ENCODE measurements at places on chromosomes 16 and 17.
A peak's percentile ranks its signal among the peaks of the same experiment; 100 is the strongest.

DNA sequence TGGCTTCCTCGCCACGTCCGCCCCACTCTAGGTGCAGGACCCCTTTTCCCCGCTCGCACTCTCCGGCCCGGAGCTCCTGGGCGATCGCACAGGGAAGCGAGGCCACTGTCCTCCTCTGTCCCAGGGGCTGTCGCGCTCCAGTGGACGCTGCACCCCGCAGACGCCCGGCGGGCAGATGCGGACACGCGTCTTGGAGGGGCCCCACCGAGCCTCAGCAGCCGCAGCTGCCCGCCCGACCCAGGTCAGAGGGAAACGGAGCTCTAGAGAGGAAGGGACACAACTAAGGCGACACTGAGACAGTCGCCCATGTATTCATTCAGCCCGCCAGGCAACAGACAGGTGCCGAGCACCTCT is 726 bp upstream of the SLC13A5 start:
- no peak for DNase-seq

DNA sequence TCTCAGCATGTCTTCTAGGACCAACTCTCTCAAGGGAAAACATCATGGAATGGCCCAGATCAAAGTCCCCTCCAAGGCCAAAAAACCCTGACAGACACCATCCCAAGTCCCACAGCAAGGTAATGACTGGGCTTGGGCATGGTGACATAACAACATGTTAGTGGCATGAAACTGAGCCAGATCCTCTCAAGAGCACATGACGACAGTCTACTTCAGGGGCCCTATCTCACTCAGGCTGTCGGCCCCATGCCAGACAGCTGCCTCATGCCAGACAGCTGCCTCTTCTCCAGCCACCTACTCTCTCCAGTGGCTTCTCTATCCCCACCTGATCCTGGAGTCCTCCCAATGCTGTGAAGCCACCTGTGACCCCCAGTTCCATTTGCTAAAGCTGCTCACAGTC is 18.4 kb downstream of the HSD11B2 start:
- no peak for DNase-seq

DNA sequence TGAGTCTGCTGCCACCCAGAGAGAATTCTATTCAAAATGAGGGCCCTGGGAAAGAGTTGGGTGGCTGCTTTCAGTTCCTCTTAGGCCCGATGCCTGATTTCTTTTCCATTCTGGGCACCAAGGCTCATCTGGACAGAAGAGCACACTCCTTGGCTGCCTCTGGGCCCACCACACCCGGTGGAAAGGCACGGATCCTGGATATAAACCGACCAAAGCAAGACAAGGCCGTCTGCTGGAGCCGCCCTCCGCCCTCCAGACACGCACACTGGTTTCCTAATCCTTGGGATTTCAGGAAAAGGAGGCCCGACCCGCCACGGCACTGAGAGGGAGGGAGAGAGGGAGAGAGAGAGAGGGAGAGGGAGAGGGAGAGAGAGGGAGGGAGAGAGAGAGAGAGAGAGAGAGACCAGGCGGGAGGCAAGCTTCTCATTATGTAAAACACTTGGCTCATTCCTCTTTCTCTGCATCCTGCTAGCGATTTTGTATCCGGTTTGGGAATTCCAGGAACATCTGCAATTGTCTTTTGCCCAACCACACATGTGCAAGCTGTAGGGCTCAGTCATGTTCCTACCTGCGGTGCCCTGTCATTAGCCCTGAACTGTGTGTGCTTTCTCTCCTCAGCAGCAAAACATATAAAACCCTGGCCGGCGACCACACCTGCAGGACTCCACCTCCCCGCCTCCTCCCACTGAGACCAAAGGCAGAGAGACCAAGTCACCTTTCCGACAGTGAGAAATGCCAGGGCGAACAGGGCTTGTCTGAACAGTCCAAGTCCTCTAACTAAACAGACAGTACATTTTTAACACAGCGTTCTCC is 347.2 kb downstream of the SOX9 start:
- DNase-seq = no peak

DNA sequence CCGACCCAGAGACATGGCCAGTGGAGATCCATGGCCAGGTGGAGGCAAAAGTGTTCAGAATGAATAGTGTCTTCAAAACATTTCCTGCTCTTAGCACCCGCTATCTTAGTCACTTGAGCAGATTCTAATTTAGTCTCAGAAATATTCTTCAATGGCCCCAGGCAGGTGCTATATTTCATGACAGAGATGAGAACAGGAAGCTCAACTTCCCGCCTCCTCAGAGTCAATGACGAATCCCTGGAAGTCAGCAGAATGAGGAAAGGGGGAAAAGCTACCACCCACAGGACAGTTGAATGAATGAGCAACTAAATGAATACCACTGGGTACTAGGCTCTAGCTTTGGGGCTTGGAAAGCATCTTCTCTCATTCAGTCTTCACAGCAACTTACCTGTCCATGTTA is 147.2 kb downstream of the ASIC2 start:
- DNase-seq = no peak

- DNase-seq = no peak
These were observed 55.5 kb upstream of the DLX4 start for GRCh38 chr17:49913226-49914095.

DNA sequence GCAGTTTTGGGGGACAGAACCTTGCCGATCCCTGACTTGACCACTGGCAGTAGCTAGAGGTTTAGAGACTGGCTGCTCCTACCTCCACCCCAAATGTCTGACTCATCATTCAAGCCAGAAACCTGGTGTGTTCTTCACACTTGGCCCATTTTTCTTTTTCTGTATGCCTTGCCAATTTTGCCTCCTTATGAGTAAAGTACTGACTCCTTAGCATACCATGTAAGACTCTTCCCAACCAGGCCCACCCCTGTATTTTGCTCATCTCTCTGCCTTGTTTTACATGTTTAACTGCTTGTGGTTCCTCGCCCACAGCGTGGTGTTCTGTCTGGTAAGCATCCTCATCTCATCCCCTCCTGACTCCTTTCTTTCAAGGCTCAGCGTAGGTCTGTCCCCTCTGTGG is 37.9 kb downstream of the NUP88 start:
- DNase-seq = no peak

GRCh38 chr16:24755201-24755874 is 25.9 kb downstream of the TNRC6A start:
- DNase-seq = no peak

- no peak for DNase-seq
These were observed 11.1 kb upstream of the ABR start for GRCh38 chr17:1190751-1191331.

- no peak for DNase-seq
These were observed 86.8 kb downstream of the CES1 start for GRCh38 chr16:55746081-55746480.

DNA sequence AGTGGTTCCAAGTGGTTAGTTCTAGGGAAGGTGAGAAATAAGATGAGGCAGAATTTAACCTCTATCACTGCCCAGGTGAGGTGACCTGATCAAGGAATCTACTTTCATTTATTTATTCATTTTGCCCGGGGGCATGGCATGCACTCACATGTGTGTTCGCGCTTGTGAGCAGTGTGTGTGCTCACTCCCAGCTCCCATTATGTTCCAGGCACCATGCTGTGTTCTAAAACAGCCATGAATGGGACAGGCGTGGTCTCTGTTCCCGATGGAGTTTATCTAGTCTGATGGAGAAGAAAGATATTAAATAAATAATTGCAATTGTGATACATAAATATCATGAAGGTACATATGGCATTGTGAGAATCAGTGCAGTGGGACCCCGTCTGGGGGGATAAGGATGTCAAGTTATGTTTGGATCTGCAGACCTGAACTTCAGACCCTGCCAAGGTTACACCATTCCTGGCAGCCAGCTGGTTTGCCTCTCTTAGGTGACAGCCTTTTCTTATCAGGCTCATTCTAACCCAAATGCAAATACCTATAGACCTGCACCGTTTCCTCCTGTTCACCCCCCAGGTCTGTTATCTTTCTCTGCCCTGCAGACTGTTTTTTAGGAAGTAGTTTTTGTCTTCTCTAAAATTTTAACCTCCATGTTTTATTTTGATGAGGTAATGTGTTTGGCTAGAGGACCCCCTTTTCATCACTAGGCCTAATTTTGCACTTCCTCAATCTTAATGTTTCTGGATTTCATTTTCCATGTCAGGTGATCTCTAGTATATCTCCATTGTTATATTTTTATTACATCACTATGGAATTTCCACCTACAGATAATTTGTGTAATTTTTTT is 11.8 kb downstream of the CYB5B start:
- DNase-seq = no peak

DNA sequence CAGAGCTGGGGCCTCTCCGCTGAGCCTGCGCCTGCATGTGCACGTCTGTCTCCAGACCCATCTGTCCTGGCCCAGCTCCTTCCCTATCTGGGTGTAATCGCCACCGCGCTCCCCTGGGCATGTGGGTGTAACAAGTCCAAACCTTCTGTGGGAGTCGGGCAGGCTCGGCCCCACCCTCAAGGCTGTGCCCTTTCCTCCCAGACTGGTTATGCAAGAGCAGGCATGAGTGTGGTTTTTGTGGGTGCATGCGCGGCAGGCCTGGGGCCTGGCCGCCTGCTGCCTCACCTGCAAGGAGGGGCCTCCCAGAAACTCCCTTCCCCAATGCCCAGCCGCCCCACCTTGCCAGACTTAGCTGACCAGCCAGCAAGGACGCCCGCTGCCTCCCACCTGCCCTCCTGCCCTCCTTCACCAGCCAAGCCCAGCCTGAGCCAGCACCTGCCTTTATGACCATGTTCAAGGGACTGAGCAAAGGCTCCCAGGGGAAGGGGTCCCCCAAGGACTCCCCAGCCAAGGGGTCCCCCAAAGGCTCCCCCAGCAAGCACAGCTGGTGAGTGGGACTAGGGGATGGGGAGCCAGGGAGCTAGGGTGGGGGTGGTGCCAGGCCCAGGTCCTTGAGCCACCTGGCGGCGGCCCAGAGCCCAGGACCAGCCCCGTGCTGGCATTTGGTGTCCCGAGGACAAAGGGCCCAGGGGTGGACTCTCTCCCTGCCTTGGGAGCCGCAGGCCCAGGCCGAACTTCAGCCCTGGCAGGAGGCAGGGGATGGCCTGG is at the start of gene EVPLL:
EVPLL (plus strand) TSS at position 342 of the 768 bp plus-strand sequence. CDS start 3,160 bp downstream, outside the sequence.
- no peak for DNase-seq

DNA sequence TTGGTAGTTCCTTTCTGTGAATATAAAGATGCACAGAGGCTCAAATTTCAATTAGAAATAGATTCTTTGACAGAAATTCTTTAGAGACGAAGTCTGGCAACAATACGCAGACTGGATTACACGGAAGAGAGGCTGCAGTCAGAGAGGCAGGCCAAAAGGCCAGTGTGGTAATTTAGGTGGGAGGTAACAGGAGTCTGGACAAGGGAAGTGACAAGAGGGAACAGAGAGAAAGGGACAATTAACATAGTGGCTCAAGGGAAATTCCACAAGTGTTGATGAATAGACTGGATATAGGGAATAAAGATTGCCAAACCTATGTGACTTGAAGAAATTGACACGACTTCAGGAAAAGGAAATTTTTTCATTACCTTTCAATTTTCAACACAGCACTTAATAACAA is 54.6 kb downstream of the STX8 start:
- DNase-seq = no peak

DNA sequence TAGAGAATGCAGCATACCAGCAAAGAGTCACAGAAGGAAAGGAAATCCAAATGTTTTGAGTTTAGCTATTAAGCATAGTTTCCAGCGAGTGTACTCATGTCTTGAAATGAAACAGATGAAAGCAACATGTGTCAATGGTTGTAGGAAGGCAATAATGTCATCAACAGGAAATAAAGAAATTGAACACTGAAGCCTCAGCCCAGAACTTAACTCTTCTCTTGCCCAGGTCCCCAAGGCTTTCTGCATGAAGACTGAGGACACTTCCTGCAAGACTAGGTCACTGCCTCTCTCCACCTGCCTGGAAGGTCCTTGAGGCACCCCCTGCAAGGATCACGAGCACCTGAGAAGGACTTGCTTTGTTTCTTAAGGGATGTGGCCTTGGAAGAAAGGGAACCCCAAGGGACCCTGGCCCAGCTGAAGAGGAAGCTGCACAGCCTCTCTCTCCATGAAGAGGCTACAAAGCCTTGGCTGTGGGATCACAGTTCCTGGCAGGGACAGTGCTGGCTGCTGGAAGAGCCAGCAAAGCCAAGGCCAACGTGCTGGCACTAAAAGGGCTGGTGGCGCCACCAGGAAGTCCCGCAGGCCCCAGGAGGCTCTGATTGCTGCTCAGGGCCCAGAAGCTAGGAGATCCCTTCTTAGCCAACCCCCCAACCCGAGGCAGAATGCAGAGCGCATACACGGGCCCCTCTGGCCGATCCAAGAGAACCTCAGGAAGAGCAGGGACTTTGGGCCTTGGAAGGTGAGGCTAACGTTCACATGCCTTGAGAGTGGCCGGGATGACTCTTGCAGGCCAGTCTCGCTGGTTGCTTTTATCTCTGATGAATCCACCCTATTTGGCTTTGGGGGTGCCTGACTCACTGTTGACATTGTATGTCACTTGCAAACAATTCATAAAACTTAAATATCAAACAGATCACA is 23.4 kb upstream of the AXIN2 start:
- DNase-seq = no peak

DNA sequence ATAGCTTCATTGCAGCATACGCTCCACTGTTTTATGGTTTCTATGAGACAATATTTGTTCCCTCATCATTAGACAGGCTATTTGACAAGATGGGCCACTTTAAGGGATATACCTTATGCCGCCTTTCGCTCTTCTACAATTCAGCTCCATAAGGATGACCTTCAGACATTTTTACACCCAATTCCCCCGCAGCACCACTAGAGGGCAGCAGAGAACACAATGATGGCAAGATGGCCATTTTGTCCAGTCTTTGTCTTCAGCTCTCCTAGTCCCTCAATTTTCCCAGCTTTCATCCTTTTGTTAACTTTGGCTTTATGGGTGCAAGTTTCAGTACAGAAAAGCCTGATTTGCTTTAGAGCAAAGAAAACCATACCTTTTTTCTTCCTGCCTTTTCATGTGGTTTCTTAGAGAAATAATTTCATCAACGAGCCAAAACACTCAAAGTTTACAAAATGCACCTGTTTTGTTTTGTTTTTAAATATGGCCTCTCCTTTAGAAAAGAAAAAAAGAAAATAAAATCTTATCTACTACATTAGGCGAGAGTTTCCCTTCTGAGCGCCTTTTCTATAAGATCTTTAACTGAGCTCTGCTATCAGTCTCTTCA is 355.3 kb downstream of the TOX3 start:
- peak; percentile 67 for DNase-seq

DNA sequence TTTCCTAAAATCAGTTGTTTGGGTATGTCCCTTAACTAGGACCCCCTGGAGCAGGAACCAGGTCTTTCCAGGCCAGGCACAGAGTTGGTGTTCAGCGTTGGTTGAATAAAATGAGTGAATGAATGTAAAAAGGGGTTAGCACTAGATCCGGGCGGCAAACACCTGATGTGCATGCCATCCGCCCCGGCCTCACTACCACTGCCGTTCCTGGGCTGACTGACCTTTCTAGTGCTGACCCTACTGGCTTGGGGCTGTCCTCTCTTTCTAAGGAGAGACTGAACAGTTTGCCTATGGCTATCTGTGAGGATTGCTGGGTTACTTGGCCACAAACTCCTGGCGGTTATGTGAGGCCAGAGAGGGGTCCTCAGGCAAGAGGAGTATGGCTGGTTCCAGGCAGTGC is 10.1 kb upstream of the PHF12 start:
- no peak for DNase-seq

All from activated CD8-positive, alpha-beta T cell treated with anti-CD3 and anti-CD28 coated beads for 36 hours (primary cell).